H54 (cell line): ENCODE measurements at places on chromosomes 7 and 10.
A peak's percentile ranks its signal among the peaks of the same experiment; 100 is the strongest.

- peak; percentile 91 for DNase-seq
These were observed 134.3 kb upstream of the PDE1C start for GRCh38 chr7:32204361-32205018.

GRCh38 chr10:49568235-49568634 is 29.3 kb upstream of the ERCC6 start:
- DNase-seq, result no peak

DNA sequence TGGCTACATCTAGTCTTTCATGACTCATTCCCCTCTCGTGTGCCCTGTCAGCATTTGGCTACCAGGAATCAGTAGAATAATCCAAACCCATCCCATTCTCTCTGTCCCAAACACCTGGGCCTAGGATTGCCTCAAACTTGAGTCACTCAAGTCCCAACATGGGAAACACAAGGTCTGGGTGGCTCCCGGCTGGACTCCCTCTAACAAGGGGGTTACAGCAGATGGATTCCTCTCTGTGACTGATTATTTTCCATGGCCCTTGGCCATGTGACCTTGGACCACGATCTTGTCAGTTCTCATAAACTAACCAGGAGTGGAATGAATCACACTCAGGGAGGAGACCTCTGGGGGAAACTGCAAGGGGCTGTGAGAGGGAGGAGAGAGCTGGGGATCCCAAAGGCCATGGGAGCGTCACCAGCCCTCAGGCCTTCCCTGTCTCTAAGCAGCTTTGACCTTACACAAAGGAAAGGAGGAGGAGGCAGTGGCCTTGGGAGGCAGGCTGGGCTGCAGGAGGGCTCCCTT is 533.1 kb downstream of the KCNMA1 start:
- peak; percentile 16 for DNase-seq

DNA sequence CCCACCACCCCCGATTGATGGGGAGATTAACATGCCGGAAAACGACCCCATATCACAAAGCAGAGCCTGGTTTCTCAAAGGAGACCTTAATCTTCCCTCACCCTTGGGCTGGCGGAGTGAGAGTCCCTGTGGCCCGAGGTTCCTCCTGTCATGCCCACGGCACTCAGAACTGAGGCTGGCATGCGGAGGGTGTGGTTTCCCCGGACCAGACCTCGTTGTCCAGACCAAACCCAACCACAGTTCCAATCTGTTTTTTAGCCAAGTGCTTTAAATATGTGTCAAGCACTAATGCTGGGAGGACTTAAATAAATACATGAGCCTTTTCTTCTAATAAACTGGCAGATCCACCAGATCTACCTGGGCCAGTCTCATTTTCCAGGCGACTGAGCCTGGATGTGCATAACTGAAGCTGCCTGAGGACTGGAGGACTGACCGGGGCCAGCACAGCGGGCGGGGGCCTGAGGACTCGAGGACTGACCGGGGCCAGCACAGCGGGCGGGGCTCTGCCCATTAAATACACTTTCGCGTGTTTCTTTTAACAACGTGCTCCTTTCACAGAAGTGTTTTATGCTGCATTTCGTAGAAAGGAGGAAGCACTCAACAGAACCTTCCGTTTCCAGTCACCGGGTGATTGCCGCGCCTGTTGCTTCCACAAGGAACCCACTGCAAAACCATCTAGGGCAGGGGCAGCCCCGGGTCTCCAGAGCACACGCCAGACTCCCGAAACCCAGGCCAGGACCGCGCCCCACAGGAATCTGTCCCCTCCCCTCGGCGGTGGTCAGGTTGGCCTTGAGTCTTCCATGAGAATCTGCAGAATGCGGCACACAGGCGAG is 334.6 kb downstream of the PTPRN2 start:
- DNase-seq, result no peak

- DNase-seq, result no peak
These were observed 164.0 kb downstream of the SH2D4B start for GRCh38 chr10:80701706-80702105.

DNA sequence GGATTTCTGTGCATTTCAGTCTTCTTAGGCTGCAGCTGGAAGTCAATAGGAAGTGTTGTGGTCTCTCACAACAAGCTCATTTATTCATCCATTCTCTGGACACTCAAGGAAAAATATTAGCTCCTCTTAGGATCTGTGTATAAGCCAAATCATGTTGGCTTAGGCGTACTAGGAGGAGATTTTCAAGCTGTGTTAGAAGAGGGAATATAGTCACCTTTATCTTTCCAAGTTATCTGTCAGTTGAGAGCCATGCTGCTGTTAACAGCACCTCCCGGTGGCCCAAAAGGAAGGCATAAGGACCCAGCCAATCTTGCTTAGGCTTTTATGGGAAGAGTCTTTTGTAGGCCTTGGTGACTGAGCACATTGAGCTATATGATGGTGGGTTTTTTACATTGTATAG is 220.0 kb downstream of the LRMDA start:
- DNase-seq, result no peak

DNA sequence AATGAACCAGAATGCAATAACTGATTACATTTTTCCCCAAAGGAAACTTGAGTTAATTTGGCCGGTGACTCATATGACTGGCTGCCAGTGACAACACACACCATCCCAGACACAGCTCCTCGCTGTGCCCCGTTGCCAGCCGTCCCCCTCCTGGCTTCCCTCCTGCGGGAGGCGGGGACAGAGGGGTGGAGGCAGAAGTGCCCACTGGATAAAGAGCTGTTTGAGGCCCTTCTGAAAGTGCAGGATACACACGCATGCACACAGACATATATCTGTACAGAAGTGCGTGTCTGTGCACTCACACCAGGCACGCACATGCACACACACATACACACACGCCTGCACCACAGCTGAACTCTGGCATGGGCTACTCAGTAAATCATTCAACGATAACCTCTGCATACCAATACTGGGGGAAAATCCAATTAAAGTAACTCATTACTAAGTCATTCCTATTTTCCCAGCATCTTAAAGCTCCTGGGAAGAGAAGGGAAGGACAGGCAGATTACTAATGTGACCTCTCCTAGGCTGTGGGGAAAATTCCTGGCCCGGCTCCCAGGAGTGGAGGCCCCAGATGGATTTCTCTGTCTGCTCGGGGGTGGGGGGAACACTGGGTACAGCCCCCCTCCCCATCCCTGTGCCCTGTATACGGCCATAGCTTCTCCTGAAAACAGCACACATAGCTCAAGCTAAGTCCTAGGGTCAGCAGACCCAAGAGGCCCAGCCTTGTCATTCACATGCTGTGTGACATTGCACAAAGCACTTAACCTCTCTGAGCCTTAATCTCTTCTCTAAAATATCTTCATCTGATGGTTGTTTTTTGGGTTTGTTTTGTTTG is 52.3 kb upstream of the MYL10 start:
- DNase-seq, result peak; percentile 88

- DNase-seq, result no peak
These were observed 3.5 kb downstream of the MDFIC start for GRCh38 chr7:114925434-114925833.

- DNase-seq, result peak; percentile 73
These were observed 89.2 kb downstream of the DLG5 start for GRCh38 chr10:77837248-77837924.

DNA sequence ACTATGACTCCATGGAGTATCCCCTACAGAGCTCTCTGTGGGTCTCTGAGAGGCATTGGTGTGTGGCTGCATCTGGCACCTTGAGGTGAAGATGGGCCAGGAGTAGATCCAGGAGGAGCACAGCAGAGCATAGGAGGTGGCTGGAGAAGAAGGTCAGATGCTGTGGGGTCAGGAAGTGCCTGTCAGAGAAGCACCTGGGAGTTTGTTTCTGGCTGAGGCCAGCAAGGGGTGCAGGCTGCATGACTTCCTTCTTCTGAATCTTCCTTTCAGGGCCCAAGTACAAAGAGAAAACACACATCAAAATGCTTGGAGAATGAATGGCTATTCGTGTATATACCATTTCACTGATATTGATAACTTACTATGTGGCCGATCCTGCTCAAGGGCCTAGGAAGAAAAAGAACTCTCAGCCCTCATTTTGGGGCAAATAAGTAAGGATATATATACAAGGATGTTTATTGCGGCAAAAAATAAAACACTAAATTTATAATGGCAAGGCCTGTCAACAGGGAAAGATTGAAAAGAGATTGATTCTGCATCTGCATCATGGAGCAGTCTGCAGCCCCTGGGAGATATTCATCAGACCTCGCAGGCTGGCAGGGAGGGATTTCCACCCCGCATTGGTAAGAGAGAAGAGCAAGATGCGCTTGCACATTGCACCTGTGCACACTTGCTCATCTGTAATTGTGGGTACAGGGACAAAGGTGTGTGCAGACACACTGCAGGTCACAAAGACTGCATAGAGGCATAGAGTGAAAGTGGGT is 39.2 kb downstream of the PTPRE start:
- no peak for DNase-seq

DNA sequence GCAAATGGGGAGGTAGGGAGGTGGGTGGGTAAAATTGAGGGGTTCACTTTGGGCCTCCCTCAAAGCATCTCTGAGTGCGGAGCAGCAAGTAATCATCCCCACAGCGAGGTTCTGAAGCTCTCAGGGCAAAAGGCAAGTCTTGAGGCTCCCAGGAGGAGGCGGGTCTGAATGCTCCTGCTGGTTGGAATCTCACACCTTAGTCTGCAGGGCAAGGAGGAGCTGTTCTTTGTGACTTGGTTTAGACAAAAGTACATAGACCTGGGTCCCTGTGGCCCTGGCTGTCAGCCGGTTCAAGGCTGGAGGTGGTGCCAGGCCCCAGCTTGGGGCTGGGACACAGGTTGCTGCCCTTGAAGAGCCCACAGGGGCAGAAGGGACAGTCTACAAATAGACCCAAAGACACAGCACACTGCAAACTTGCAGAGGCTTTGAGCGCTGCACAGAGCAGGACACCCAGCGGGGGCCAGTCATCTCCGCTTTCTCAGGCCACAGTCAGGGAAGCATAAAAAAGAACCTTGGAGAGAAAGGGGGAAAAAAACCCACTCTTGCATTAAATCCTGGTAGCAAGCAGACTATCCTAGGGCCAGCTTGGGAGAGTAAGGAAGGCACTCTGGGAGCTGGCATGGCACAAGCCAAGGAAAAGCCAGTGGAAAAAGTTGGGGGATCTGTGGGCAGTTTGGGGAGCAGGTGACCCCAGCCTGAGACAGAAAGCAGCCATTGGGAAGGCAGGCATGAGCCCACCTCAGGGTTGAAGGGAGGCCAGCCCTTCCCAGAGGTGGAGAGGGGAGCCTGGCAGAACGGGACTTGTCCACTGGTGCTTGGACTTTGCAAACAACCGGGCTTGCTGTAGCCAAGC is 926 bp upstream of the C10orf71 start:
- DNase-seq, result no peak

DNA sequence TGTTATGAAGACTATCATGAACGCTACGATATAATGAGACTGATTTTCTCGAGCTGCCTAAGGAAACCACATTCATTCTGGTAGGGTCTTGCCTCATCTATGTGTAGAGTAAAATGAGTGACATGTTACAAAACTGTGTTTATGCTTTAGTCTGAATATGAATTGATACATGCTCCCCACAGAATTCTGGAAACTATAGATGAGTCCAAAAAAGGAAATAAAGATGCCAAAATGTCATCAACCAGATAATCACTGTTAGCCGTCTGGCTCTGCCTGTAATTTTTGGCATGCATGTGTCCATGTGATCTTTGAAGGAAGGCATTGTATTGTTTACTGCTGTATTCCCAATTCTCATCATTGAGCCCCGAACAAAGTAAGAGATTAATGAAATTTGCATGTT is 42.6 kb upstream of the GPR37 start:
- DNase-seq, result no peak

GRCh38 chr10:116490028-116490662 is 55.6 kb upstream of the PNLIP start:
- no peak for DNase-seq

GRCh38 chr10:71126432-71126831 is 85.9 kb upstream of the UNC5B start:
- DNase-seq, result no peak

GRCh38 chr7:132354527-132354926 is 221.7 kb downstream of the PLXNA4 start:
- no peak for DNase-seq

DNA sequence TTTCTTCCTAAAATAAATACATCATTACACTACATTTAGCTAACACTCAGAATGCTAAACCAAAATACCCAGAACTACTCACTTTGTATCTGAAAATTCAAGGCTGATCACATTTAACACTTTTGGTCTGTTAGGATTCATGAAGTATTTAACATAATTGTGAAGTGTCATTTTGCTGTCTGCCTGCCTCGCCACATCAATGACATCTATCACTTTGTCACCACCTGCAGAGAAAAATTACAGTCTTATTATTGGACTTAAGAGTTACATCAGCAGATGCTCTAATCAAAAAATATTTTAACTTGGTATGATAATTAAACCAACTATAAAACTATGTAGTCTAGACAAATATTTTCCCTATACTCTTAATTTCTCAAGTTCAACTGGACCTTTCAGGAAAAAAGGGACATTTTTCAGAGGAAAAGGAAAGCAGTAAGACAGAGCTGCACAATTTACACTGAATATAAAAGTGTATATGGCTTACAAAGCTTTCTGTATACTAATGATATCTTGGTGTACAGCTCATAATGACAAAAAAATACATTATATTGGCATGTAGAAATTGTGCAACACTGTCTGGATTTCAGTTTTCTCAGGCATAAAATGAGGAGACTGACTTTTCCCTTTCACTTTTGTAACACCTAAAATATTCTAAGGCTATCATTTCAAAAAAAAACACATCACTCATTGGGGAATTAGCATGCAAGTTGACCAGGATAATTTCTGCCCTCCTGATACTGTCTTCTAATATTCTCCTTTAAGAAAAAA is 49.2 kb downstream of the KDM7A start:
- no peak for DNase-seq

- no peak for DNase-seq
These were observed 171.8 kb upstream of the AHR start for GRCh38 chr7:17126413-17127268.

DNA sequence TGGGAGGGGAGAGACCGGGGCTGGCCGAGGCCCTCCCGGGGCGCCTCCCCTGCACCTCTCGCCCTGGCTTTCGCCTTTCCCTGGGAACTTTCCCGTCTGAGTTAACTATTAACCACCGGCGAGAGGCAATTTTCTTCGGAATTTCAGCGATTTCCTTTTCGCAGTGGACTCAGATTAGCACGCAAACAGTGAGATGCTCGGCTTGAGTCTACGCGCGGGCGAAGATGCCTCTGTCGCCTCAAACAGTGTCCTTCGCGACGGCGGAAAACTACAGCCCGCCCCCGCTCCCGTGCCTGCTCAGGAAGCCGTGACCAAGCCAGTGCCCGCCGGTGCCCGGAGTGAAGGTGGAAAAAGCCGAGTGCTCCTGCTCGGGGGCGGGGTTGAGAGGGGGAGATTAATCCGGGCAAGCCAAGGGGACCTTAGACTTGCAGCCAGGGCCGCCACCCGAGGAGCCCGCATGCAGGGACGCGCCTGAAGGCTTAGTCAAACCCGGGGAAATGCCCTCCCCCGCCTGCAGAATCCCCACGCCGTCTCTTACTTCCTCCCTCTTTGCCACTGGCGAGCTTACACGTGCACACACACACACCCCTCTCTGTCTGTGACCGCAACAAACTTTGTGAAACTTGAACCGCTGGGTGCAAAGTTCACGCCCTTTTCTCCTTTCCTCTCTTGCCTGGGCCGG is 14.5 kb upstream of the PAX2 start:
- no peak for DNase-seq
